Myocyte (in vitro differentiated cells): ENCODE measurements at places on chromosomes 13 and 19. TPM values are rescaled to one million over a fixed set of nuclear protein-coding genes. Genes with fewer than 3 reads are reported as not detected.

ANGPTL8 gene
- total RNA-seq = not detected in 2 replicates

WDR62 gene
- 1.6 and 5.3 TPM in 2 replicates for total RNA-seq

TYROBP gene
- not detected in 2 replicates for total RNA-seq

JSRP1 gene
- total RNA-seq = 303 and 333 TPM in 2 replicates

GRCh38 chr19:41414461-41414860 lies 12.7 kb downstream of the B3GNT8 start:
- DNase-seq = no peak

- DNase-seq = no peak
Observed at GRCh38 chr13:34037636-34038540, 219.9 kb downstream of the RFC3 start.

GRCh38 chr13:70908795-70909194 lies 800.5 kb upstream of the KLHL1 start:
- no peak for DNase-seq

- DNase-seq = peak; percentile 77
Observed at GRCh38 chr19:37932985-37933936, 26.3 kb downstream of the SIPA1L3 start.

SIGLEC12 gene
- not detected in 2 replicates for total RNA-seq

DNA sequence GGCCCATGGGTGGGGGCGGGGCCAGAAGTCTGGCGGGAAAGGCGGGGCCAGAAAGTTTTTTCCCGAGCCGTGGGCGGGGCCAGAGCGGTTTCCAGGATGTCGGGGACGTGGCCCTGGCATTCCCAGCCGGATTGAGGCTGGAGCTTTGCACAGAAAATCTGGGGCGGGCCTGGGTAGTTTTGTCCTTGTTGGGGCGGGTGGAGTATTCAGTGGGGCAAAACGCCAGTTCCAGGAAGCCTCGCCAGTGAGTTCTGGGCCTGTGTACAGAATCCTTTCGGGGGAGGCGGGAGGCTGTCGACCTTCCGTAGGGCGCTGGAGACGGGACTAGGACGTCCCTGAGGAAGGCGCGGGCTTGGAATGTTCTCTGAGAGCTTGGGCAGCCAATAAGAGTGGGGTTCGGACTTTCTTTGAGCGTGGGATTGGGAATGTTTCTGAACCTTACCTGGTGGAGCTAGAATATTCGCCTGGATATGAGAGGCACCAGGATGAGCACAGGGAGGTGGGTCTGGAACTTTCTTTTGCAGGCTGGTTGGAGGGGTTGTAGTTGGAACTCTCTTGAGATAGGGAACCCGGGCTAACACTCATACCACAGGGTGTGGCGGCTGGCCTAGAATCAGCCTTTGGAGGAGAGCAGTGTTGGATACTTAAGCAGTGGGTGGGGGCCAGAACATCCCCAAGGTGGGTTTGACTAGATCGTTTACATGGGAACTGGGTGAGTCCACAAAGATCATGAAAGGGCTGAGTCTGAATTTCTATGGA lies 1.3 kb downstream of the CCDC9 start:
- no peak for DNase-seq
